ENCODE measurements at places on chromosomes 7 and 10.
A peak's percentile ranks its signal among the peaks of the same experiment; 100 is the strongest.

DNA sequence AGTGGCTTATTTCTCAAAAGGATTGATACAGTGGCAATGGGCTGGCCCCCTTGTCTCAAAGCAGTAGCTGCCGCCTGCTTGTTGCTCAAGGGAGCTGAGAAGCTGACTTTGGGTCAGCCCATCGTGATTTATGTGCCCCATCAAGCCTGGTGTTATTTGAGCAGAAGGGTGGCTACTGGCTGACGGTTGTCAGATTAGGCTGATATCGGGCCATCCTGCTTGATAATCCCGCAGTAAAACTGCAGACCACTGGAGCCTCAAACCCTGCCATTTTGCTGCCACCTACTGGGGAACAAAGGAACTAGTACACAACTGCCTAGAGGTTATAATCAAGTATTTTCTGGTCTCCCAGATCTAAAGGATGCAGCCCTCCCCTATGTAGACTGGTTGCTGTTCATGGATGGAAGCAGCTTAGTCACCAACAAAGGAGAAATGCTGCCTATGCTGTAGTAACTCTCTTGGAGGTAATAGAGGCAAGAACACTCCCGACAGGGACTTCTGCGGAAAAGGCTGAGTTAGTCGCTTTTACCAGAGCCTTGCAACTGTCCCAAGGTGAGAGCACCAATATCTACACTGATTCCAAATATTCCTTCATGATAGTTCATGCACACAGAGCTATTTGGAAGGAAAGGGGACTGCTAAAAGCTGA, 65.9 kb upstream of the ZNF92 start:
- peak; percentile 82 for DNase-seq

DNA sequence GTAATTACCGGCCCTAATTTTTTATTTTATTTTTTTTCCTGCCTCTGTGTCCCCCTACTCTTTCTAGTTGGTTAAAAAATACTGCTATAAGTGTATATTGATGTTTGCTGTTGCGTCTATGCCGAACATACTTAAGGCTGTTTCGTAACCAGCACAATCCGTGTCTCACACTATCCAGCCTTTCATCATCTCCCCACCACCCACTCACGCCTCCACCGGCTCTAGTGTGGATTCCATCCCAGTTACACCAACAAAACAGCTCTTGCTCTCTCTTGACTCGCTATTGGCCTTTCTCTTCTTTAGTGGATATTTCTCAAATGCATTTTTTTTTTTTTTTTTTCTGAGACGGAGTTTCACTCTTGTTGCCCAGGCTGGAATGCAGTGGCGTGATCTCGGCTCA, 70.1 kb upstream of the CAMK1D start:
- DNase-seq, result no peak

DNA sequence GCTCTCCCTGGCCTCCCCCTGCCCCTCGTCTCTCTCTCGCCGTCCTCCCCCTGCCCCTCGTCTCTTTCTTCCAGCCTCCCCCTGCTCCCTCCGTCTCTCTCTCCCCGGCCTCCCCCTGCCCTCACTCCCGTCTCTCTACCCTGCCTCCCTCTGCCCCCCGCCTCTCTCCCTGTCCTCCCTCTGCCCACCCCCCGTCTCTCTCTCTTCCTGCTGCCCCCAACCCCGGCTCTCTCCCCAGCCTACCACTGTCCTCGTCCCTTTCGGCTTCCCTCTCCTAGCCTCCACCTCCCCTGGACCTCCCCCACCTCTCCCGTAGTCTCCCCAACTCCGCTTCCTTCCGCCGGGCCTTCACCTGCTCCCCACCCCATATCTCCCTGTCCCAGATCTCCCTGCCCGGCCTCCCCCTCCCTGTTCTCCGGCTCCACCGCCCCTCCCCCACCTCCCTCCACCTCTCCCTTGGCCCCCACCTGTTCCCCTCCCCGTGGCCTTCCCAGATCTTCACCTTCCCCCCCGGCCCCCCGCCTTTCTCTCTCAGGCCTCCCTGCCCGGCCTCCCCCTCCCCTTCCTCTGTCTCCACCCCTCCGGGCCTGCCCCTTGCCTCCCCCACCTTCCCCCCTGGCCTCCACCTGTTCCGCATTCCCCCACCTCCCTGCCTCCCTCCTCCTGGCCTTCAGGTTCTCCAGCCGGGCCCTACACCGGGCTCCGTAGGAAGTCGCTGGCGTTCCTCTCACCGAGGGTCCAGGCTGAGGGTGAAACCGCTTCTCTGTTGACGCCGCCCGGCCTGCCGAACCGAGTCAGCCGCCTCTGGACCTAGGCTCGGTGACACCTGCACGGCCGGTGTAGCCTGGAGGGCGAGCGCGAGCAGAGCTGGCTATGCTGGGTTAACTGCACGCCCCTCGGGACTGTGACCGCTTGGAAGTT, 1.2 kb downstream of the GET4 start:
- DNase-seq, result no peak

DNA sequence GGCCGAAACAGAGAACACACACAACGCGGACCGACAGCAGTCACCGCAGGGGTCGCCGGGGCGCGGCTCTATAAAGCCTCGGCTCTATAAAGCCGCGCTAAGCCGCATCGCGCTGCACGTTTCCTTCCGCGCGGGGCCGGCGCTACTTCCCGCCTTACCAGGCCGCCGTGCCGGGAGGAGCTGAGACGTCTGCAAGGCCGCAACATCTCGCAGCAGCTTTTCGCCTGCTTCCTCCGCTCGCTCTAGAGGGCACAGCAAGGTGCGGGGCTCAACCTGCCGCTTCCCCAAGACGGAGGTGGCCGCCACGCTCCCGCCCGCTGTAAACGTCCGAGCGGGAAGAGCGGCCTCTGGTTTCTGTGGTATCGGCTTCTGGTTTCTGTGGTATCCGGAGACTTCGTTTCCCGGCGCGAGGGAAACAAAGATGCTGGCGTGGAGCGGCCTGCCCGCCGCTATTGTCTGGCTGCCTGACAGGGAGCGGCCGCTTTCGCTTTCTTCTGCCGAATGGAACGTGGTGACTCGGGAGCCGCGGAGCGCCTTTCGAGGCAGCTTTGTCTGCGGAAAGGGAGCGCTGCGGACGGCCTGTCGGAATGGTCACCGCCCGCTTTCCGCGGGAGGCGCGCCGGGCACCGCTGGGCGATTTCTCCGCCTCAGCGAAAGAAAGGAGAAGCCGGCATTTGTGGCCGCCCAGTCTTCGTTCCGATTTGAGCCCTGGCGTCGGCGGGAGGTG, 91.8 kb downstream of the SPAG6 start:
- DNase-seq, result peak; percentile 74

GRCh38 chr7:3196629-3197400, 104.2 kb upstream of the SDK1 start:
- no peak for DNase-seq

DNA sequence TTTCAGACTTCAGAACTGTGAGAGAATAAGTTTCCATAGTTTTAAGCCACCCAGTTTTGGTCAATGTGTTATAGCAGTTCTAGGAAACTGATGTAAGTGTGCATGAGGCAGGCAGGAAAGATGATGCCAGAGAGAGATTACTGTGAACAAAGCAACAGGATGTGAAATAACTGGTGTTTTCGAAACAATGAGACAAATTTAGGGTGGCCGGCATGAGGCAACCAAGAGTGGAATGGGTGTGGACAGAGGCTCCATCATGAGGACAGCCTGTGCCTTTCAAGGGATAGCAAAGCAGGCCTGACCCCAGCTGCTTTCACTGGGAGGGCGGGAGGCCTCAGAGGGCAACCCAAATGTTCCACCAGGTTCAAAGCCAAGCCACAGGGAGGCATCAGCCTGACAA, 67.3 kb upstream of the UCN3 start:
- DNase-seq, result peak; percentile 18

DNA sequence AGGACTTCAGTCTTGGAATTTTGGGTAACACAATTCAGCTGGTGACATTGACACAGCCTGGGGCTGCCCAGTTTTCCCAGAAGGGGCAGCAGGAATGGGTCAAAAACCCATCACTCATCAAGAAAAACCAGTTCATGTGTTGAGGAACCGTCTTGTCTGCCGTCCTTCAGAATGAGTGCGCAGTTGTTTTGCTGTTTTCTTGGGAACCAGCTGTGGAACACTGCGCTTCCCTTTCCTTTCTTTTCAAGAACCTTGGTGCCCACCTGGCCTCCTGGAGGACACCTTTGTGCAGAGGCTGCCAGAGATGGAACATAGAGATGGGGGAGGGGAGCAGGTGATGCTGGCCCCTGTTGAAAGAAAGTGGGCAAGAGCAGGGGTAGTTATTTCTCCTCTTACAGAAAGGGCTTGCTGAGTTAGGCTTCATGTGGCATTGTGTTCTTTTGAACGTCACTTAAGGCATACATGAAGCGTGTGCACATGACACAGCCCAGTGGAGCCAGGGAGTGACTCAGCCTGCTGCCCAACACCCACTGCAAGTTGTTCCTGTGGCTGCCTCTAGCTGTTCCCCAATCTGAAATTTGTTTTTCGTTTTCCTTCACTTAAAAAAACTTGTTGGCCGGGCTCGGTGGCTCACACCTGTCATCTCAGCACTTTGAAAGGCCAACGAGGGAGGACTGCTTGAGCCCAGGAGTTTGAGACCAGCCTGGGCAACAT, 87.4 kb upstream of the TNS3 start:
- DNase-seq, result no peak

DNA sequence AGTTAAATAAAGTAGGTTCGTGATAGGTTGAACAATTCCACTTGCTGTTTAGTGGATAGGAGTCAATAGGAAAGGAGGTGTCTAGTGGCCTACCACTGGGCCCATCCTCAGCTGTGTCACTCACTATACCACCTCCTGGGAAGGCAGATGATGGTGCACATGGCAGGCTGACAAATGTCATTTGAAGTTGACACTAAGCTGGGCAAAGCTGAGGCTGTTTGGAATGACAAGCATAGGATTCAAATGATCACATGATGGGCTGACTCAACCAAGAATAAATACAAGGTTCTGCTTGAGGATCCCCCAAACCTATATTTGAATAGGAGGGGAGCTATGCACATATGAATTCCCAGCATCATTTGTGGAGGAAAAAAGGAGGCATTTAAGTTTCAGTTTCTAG, 489.8 kb downstream of the RPS24 start:
- DNase-seq, result no peak

DNA sequence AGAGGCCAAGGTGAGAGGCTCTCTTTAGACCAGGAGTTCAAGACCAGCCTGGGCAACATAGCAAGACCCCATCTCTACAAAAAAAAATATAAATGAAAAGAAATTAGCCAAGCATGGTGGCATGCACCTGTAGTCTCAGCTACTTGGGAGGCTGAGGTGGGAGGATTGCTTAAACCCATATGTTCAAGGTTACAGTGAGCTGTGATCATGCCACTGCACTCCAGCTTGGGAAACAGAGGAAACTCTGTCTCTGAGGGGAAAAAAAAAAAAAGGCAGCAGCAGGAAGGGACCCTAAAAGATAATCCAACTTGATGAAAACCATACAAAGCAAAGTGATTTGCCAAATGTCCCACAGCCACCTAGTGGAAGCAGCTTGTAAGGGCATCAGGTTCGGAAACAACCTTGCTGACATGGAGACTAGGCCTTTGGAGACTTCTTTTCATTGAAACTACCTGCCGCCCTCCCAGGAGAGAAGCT, 15.6 kb upstream of the PBLD start:
- DNase-seq, result peak; percentile 75

- DNase-seq, result no peak
Observed at GRCh38 chr10:88428442-88428841, 154.7 kb downstream of the RNLS start.

GRCh38 chr10:50788951-50789945, 49.5 kb downstream of the ASAH2B start:
- peak; percentile 52 for DNase-seq

DNA sequence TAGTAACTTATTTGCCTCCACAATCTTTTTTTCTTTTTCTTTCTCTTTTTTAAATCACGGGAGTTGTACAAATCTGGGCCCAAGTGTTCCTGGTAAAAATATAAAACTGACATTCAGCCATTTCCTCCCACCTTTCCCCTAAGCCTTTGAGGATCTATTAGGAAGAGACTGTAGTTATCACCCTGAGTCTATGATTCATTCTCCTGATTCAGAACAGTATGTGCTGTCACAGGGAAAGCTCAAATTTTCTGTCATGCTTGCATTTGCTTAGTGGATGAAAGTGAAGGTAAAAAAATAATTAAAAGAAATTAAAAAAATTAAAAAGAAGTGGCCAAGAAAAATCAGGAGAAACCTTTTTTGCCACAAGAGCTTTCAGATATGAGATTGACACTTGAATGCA, 71.7 kb downstream of the KIF20B start:
- no peak for DNase-seq

DNA sequence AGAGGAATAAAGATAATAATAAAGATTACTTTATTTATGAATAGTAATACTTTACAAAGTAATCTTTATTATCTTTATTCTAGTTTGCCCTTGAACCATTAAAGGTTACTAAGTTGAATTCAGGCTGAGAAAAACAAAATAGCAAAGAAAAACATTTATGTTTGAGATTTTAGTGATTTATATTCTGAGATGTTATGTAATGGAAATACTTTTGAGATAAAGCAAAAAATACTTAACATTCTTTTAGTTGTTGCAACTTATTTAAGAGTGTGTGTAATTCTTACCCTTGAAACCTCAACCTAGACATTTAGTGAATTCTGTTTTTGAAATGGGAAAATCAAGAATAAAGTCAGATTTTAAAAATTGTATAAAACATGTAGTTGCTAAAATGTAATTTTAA, 40.0 kb downstream of the MINPP1 start:
- DNase-seq, result no peak

GRCh38 chr10:43226441-43226840, 40.4 kb downstream of the RASGEF1A start:
- no peak for DNase-seq

Measured in iPS-NIHi11 (cell line).